Caudate nucleus (tissue), 63 donors: ENCODE measurements at places on chromosomes 7 and 10.

DNA sequence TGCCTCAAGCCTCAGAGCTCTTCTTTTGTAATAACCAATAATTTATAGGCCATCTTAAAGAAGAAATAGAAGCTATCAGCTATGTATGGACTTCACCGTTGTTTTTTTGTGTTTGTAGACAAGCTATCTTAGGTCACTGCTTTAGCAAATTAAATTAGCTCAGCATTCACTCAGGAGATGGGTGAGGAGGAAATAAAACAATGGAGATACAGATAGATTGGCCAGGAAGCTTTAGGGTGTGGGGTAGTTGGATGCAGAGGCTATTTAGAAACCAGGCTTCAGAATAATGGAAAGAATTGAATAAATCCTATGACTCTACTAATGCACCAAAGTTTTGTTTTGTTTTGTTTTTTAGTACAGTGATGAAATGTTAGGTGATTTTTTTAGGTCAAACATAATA lies 66.1 kb downstream of the MDFIC start:
- no peak for DNase-seq

GRCh38 chr10:132575320-132576201 lies 38.0 kb downstream of the INPP5A start:
- DNase-seq: no peak

- DNase-seq: no peak
Measured at GRCh38 chr10:43671659-43672531, 23.2 kb upstream of the ZNF32 start.

- DNase-seq: no peak
Measured at GRCh38 chr7:52119537-52119936, 802.9 kb upstream of the COBL start.

- DNase-seq: no peak
Measured at GRCh38 chr7:151992375-151992774, 33.1 kb upstream of the GALNT11 start.

DNA sequence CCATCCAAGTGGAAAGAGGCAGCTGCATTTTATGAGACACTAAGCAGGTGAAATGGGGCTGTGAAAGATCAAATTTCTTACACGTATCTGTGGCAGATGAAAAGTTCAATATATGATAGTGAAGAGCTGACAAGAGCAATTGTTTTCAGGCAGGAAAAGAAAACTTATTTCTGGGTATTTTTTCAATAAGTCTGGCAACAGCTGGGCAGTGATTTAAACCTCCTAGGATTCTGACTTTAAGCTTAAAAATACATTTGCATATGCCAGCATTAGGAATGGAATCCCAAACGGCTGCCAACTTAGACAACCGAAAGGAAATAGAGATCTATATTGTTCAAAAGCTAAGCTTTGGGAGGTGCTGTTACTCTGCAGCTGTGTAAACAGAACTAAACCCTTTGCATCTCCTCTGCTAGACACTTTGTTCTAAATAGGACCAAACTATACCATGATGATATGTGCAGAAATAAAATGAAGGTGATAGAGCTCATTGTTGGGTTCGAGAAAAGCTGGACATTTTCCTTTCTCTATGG lies 26.1 kb downstream of the DYNC1I1 start:
- no peak for DNase-seq

- DNase-seq: no peak
Measured at GRCh38 chr7:20788420-20788990, 1.8 kb upstream of the SP8 start.

DNA sequence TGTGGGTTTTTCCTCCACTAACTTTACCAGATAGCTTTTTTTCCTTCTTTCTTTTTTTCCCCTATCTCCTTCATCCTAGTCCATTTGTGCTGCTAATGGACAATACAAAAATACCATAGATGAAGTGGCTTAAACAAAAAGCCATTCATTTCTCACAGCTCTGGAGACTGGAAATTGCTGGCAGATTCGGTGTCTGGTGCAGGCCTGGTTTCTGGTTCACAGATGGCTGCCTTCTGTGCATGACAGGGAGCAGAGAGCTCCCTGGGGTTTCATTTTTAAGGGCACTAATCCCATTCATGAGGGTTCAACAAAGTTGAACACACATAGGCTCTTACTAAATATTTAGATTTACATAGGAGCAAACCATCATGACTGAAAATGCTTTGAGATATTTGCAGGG lies 467.4 kb downstream of the TYW1 start:
- no peak for DNase-seq

DNA sequence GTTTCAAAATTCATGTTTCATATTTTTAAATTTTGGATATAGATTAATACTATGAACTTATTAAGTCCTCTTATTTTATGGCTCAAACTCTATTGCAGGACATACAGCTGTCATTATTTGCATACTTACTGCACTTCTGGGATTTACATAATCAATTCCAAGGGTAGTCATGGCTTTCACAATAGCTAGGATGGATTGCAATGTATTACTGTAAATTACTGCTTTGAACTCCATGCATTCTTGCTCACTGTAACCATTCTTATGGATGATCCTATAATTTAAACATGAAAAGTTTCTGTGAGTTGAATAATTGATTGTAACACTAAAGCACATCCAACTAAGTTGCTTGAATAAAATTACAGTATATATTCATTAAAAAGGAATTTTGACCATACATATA lies 23.5 kb downstream of the GNAT3 start:
- DNase-seq: no peak

DNA sequence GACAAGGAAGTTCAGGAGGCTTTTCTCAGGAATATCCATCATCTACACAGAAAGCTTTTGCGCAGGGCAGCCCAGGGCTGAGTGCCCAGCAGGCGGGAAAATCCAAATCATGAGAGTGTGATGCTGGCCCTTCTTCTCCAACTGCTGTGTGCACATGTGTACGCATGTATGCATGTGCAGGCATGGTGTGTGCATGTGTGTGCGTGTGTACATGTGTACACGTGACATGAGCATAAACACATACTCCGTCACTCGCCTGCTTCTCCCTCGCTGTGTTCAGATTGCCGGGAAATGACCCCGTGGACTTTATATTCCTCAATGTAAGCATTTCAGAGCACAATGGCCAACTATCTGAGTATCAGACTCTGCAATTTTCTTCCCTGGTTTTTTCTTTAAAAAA lies 85.1 kb downstream of the PRPF18 start:
- no peak for DNase-seq

DNA sequence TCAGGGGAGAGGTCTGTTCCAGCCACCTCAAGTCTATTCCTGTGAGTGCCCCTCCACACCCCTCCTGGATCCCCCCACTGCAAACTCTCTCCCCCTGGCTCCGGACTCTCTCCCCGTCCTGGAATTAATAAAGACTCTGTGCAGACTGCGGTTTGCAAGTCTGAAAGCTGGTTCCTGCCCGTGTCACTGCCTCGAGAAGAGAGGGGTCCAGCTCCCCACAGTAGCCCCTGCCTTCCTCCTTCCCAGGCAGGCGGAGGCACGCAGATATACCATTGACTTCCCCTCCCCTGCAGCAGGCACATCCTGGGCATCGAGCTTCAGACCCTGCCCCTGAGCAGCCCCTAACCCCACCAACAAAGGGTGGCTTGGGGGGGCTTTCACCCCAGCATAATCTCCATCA lies 2.2 kb upstream of the ELN start:
- DNase-seq: no peak

GRCh38 chr10:133173860-133174640 lies 14.0 kb downstream of the KNDC1 start:
- no peak for DNase-seq

DNA sequence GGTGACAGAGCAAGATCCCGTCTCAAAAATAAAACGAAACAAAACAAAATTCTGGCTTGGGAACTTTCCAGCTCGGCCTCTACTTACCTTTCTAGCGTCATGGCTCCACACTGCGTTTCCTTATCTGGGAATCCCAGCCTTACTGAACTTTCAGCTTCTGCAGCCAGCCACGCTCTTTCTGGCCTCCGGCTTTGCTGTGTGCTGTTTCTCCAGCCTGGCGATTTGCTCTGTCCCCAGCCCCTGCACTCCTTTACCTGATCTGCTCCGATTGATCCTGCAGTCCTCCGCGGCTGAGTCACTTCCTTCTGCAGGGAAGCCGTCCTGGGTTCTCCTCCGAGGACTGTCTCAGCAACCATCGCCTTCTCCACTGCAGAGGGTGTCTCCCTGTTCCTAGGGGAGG lies 71.0 kb upstream of the FAM171A1 start:
- no peak for DNase-seq

- no peak for DNase-seq
Measured at GRCh38 chr10:44949127-44949802, 10.3 kb upstream of the RASSF4 start.

GRCh38 chr7:3204526-3204925 lies 96.5 kb upstream of the SDK1 start:
- DNase-seq: no peak
